ENCODE measurements at places on chromosomes 4 and X. TPM values are rescaled to one million over a fixed set of nuclear protein-coding genes. Genes with fewer than 3 reads are reported as not detected.

Gene PRSS12
- total RNA-seq: 3.7 TPM

Gene PRKG2
- total RNA-seq: 1.8 TPM

Gene CXorf49B
- not detected for total RNA-seq

Gene ADH7
- not detected for total RNA-seq

Gene PDE5A
- total RNA-seq: 4.7 TPM

Gene SLC2A9
- total RNA-seq: 1.00 TPM

Gene ATP1B4
- total RNA-seq: not detected

Gene IL13RA2
- total RNA-seq: 0.73 TPM

Gene CHST7
- 2.3 TPM for total RNA-seq

Gene FOXR2
- total RNA-seq: not detected

Gene ITGB1BP2
- 1.1 TPM for total RNA-seq

Gene NSG1
- total RNA-seq: 46.8 TPM

Gene PCDH10
- not detected for total RNA-seq

Gene MXRA5
- under 0.01 TPM for total RNA-seq

Gene PITX2
- total RNA-seq: not detected

Gene PDHA2
- not detected for total RNA-seq

Gene CLIC2
- total RNA-seq: 0.15 TPM

Gene QRFPR
- total RNA-seq: not detected

Gene CTSO
- 15.5 TPM for total RNA-seq

Gene SYTL4
- total RNA-seq: 3.3 TPM

Gene CHIC1
- total RNA-seq: 12.4 TPM

Measured in melanocyte of skin (primary cell).